ENCODE measurements at places on chromosomes 2 and 18.

GRCh38 chr18:47809420-47809819, 121.0 kb downstream of the SMAD2 start:
- H3K27me3 ChIP-seq: no peaks in the 10 kb centered on the region
- no peaks in the 10 kb centered on the region for H3K4me1 ChIP-seq
- H3K27ac ChIP-seq: no peak overlapping the region
- DNase-seq: no peak
- no peaks in the 10 kb centered on the region for H3K36me3 ChIP-seq
- H3K4me3 ChIP-seq: no peak overlapping the region

DNA sequence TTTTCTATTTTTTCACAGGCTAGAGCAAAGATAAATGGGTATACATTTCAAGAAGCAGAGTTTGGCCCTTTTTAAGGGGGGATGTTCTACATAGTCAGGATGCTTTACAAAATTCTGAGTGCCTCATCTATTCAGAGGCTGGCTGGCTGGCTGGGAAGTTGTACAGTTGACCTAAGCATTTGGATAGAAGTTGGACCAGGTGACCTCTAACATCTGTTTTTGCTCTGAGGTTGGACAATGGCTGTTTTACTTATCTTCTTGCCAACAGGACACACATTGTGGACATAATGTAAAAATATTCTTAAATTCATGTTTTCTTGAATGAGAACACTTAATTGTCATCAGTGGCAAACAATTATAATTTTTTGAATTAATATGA, 205.4 kb downstream of the PTPRM start:
- H3K27me3 ChIP-seq: no peaks in the 10 kb centered on the region
- no peaks in the 10 kb centered on the region for H3K36me3 ChIP-seq
- H3K27ac ChIP-seq: no peak overlapping the region

GRCh38 chr2:28680657-28681056, 71.0 kb upstream of the PPP1CB start:
- no peaks in the 10 kb centered on the region for H3K27me3 ChIP-seq
- H3K27ac ChIP-seq: no peak overlapping the region
- no peaks in the 10 kb centered on the region for H3K36me3 ChIP-seq
- H3K4me3 ChIP-seq: no peak overlapping the region
- DNase-seq: no peak

- H3K27me3 ChIP-seq: no peaks in the 10 kb centered on the region
- H3K4me1 ChIP-seq: no peaks in the 10 kb centered on the region
- no peak overlapping the region for H3K27ac ChIP-seq
- DNase-seq: no peak
Observed at GRCh38 chr2:140770645-140771044, 1360.2 kb downstream of the LRP1B start.

DNA sequence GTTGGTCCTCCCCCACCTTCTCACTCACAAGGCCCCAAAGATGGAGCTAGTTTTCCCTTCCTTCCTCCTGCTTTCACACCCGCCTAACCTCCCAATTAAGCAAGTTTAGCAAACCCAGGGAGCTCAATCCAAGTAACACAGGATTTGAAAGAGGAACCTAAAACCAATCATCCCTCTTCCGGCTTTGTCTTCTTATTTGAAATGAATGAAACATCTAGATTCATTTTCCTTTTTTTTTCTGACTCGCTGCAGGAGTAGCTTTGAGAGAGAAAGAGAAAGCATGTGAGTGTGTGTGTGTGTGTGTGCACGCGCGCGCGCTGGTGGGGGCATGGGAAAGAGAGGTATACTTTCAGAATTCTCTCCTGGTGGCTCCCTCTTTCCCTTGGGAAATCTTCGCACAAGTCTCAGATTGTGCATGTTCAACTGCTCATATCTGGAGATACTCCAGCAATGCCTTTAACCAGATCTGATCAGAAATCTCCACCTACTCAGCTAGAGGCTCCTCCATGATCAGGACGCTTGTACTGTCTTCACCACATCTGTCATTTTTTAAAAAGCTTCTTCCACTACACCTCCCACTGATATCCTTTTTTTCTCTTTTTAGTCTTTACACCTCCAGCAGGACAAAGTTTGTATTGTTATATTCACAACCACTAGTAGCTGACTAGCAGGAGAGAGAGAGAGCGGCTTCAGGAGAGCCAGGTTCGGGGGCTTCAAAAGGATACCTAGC, 1.7 kb downstream of the SLC8A1 start:
- peaks cover 34% of the 10 kb centered on the region for H3K27me3 ChIP-seq
- no peaks in the 10 kb centered on the region for H3K36me3 ChIP-seq
- H3K4me1 ChIP-seq: peaks cover 22% of the 10 kb centered on the region
- H3K4me3 ChIP-seq: peak overlapping the region; percentile 68
- no peak for DNase-seq

DNA sequence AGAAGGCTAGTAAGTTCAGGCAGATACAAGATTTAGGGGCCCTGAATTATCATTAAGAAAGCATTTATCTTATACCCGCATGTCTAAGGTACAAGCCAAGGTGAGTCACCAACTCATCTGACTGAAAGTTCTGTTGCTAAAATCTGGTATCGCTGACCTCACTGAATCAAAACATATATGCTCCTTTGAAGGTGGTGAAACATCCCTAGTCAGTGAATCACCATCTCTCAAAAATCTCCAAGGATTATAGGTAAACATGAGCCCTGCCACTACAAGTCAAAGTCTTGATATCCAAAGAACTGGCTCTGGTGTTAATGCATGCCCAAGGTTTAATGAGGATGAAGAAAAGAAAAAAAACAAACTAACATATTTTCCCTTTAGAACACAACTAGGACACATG, 43.5 kb downstream of the IRS1 start:
- no peaks in the 10 kb centered on the region for H3K36me3 ChIP-seq
- H3K27me3 ChIP-seq: no peaks in the 10 kb centered on the region
- H3K27ac ChIP-seq: no peak overlapping the region
- H3K4me3 ChIP-seq: no peak overlapping the region

- no peak overlapping the region for H3K27ac ChIP-seq
- peaks cover 16% of the 10 kb centered on the region for H3K4me1 ChIP-seq
- no peaks in the 10 kb centered on the region for H3K36me3 ChIP-seq
- no peak for DNase-seq
Observed at GRCh38 chr2:74739733-74740241, 85.7 kb downstream of the SEMA4F start.

DNA sequence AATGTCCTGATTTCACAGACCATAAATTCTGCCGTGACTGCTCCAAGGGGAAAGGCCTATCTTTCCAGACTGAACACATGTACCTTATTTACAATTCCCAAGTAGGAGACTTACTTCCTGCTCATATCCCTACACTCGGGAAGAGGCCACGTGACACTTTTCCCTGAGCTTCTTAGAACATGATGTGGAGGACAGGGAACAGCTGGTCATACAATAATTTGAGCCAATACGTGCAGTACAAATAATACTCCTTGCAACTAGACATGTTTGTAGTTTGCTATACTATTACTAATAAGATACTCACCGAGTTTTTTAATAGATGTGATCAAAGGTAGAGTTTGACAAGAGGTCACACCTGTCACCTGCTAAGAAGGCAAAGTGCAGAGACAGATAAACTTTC, 256.4 kb downstream of the SP3 start:
- H3K27me3 ChIP-seq: no peaks in the 10 kb centered on the region
- H3K27ac ChIP-seq: no peak overlapping the region
- no peaks in the 10 kb centered on the region for H3K36me3 ChIP-seq

DNA sequence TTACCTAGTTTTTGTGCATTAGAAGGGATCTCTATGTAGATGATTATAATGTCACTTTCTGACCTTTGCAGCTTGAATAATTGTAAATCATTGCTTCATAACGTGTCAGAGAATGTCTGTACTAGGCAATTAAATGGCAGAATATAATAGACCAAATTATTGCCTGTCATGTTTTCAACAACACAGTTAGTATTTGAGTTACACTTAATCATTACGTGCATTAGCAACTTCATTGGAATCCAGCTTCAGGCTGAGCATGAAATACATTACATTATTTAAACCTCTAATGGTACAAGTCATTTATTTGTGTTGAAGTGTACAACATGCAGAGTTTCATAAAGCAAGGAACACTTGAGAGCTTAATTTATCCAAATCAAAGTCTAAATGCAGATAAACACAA, 48.0 kb downstream of the ZNF407 start:
- no peak for DNase-seq
- H3K4me3 ChIP-seq: no peak overlapping the region
- H3K4me1 ChIP-seq: no peaks in the 10 kb centered on the region
- peaks cover 3% of the 10 kb centered on the region for H3K36me3 ChIP-seq
- no peak overlapping the region for H3K27ac ChIP-seq
- H3K27me3 ChIP-seq: no peaks in the 10 kb centered on the region

- no peak overlapping the region for H3K4me3 ChIP-seq
- DNase-seq: no peak
- H3K27ac ChIP-seq: no peak overlapping the region
- peaks cover 2% of the 10 kb centered on the region for H3K27me3 ChIP-seq
- no peaks in the 10 kb centered on the region for H3K4me1 ChIP-seq
Observed at GRCh38 chr2:236663287-236664101, 93.9 kb downstream of the ACKR3 start.

DNA sequence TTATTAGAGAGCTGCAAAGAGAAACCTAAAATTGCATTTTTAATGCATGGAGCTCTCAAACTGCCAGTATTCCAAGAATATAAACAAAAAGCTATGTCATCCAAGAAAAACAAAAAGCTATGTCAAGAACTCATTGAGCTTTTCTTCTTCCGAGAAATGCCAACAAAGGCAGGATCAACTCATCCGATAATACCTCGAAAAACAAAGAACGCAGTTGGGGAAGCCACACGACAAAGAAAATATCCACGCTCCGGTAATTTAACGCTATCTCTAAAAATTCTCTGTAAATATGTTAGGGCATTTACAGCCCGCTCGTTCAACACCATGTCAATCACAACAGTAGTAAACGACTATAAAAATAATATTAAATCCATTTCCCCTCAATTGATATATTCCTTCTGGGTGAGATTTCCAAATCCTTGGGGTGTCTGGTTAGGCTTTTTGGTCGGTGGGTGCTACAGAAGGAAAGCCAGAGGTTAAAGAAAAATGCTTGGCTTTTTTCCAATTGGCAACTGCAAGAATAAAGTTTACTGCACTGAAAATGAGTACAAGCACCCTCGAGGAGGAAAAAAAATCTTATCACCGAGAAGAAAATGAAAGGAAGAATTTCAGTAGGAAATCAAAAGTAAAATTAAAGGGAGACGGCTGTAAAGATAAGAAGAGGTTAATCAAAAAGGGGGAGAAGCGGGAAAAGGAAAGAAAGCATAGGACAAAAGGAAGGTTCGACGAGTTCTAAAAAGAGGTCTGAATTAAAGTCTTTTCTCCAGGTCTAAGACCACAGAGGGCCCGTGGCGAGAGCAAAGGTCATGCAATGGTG, 856 bp downstream of the TIA1 start:
- H3K36me3 ChIP-seq: peaks cover 9% of the 10 kb centered on the region
- no peak for DNase-seq
- peaks cover 4% of the 10 kb centered on the region for H3K4me1 ChIP-seq
- peak overlapping the region; percentile 99 for H3K27ac ChIP-seq

DNA sequence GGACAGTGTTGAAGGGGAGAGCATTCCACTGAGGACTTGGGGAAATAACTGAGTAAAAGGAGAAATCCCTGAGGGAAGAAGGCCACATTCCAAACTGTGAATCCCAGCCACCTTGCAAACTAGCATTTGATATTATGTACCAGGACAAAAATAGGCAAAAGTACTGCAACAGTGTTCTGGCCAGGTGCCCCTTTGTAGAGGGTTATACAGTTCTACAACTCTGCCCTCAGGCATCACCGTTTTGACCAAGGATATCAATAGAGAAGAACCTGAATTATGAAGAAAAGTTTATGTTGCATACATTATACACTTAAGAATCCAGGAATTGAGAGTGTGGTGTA, 20.6 kb upstream of the CAVIN2 start:
- H3K4me3 ChIP-seq: no peak overlapping the region
- no peaks in the 10 kb centered on the region for H3K4me1 ChIP-seq
- H3K27ac ChIP-seq: no peak overlapping the region
- DNase-seq: no peak
- no peaks in the 10 kb centered on the region for H3K27me3 ChIP-seq
- H3K36me3 ChIP-seq: no peaks in the 10 kb centered on the region

DNA sequence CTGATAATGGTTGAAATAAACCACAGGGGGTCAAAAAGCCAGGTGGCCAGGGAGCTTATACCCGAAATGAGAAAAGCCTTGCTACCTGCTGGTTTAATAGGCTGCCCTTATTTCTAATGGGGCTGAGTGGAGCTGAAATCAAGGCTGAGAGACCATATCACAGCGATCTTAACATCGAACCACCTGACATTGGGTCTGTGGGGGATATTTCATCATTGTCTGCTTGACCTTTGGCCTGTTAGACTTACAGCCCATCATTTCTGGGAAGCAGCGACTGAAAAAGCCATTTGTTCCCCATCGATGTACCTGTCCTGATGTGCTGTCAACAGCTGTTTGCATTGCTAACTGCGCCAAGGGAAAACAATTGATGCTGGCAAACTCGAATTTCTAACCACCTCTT, 199.7 kb upstream of the SLC14A2 start:
- H3K4me1 ChIP-seq: no peaks in the 10 kb centered on the region
- no peak for DNase-seq
- no peak overlapping the region for H3K4me3 ChIP-seq
- H3K36me3 ChIP-seq: no peaks in the 10 kb centered on the region
- no peak overlapping the region for H3K27ac ChIP-seq

DNA sequence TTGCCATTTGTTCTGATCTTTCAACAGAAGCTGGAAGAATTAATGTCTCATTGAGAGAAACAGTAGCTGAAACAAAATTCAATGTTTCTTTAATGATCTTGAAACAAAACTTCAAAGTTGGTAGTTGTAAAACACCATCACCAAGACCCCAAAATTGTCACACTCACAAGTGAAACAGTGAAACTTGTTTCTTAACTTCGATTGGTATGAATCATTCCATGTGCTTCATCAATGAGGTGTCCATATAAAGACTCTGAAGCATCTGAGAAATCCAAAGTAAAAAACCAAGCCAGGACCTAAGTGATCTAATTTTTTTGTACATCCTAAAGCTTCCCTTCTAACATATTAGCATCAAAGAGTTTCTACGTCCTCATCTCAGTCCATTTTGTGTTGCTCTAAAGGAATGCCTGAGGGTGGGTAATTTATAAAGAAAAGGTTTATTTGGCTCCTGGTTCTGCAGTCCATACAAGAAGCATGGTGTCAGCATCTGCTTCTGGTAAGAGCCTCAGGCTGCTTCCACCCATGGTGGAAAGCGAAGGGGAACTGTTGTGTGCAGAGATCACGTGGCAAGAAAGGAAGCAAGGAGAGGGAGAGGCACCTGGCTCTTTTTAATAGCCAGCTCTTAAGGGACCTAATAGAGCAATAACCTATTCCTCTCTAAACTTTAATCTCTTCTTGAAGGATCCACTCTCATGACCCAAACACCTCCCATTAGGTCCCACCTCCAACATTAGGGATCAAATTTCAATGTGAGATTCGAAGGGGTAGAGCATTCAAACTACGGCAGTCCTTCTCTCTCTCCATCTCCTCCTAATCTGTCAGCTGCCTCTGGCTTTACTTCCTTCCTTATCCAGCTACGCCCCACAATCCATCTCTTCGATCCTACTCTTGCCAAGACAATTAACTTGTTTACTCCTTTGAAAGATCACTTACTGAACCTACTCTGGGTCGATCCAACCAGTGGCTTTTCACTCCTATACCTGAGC, 20.7 kb upstream of the TLK1 start:
- H3K4me1 ChIP-seq: no peaks in the 10 kb centered on the region
- H3K4me3 ChIP-seq: no peak overlapping the region
- H3K27ac ChIP-seq: no peak overlapping the region
- H3K36me3 ChIP-seq: no peaks in the 10 kb centered on the region
- H3K27me3 ChIP-seq: no peaks in the 10 kb centered on the region
- DNase-seq: no peak

GRCh38 chr2:164852086-164852485, 10.5 kb upstream of the COBLL1 start:
- H3K4me1 ChIP-seq: no peaks in the 10 kb centered on the region
- H3K27me3 ChIP-seq: no peaks in the 10 kb centered on the region
- H3K4me3 ChIP-seq: no peak overlapping the region
- no peaks in the 10 kb centered on the region for H3K36me3 ChIP-seq

Data from thymus (tissue), 14 donors.